COR-L47 (cell line): ENCODE measurements at places on chromosomes 1 and 21.

DNA sequence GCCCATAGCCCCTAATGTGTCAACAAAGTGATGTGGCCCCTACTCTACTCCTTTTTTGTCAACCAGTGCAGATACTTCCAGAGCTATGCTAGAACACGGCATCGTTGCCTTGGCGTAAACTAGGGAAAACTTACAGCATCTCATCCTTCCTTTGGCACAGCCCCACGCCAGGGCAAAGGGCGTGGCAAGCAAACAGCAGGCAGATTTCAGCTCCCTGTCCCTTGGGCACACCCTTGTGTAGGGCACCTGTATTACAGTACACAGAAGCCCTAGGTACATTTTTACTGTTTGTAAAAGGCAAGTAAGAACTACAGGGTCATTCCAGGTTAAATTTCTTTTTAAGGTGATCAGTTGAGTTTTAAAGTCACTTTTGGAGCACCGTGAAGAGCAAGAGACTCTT, 29.3 kb downstream of the PRDX6 start:
- no peak for DNase-seq

DNA sequence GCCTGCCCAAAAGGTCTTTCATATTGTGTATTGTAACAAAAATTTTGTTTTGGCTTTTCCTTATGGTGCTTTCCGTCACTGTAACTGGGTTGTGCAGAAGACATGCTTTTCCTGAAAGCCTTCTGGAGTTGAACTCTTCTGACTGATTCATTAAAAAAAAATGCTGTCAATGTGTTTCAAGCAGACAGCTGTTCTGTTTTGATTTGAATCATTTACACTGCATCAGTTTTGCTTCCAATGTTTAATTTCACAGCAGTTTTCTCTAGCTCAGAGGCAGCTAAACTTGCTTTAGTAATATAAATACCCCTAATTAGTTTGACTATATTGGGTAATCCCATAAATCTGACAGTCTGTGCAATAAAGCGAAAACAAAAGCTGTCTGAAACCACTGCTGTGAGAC, 7.9 kb downstream of the UTP11 start:
- DNase-seq = no peak

GRCh38 chr1:25675729-25676476, 59.3 kb downstream of the MAN1C1 start:
- DNase-seq = no peak

GRCh38 chr1:115090186-115090490, 835 bp upstream of the TSPAN2 start:
- no peak for DNase-seq

GRCh38 chr1:40363721-40364120, 9.8 kb upstream of the SMAP2 start:
- no peak for DNase-seq

GRCh38 chr1:204240233-204240632, 26.4 kb upstream of the GOLT1A start:
- DNase-seq = no peak

GRCh38 chr1:153597206-153597605, 15.7 kb downstream of the S100A16 start:
- DNase-seq = no peak

DNA sequence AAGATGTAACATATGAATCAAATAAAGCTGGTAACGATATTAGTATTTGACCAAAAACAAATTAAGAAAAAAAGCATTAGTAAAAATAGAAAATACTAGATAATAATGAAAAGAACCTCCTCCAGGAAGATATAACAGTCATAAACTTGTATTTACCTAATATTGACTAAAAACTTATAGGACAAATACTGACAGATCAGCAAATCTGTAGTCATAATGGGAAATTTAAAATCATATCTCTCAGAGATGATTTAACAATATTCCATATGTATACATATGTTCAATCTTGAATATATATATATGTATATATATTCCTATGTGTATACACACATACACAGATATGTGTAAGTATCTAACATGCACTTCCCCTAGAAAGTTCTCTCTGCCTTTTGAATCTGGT, 52.0 kb upstream of the FGGY start:
- DNase-seq = no peak

- DNase-seq = no peak
These were observed 50.7 kb upstream of the KCNE2 start for GRCh38 chr21:34313116-34313515.

- DNase-seq = no peak
These were observed 445.9 kb downstream of the SETD4 start for GRCh38 chr21:35614396-35614921.

DNA sequence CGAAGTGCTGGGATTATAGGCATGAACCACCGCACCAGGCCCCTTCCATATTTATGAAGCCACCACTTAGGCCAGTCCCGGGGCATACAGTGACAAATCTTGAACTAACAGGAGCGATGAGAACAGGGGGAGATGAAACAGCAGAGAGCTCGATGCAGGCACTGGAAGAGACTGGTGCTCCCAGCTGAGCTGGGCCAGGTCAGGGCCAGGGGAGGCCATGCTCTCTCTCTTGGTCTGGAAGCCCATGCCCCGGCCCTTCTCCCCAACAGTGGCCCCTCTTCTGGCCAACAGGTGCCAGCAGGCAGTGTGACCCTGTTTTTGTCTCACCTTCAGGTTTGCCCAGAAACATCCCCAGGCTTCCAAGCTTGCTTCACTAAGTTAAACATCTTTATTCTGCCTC, 269.9 kb upstream of the C1orf174 start:
- DNase-seq = no peak

DNA sequence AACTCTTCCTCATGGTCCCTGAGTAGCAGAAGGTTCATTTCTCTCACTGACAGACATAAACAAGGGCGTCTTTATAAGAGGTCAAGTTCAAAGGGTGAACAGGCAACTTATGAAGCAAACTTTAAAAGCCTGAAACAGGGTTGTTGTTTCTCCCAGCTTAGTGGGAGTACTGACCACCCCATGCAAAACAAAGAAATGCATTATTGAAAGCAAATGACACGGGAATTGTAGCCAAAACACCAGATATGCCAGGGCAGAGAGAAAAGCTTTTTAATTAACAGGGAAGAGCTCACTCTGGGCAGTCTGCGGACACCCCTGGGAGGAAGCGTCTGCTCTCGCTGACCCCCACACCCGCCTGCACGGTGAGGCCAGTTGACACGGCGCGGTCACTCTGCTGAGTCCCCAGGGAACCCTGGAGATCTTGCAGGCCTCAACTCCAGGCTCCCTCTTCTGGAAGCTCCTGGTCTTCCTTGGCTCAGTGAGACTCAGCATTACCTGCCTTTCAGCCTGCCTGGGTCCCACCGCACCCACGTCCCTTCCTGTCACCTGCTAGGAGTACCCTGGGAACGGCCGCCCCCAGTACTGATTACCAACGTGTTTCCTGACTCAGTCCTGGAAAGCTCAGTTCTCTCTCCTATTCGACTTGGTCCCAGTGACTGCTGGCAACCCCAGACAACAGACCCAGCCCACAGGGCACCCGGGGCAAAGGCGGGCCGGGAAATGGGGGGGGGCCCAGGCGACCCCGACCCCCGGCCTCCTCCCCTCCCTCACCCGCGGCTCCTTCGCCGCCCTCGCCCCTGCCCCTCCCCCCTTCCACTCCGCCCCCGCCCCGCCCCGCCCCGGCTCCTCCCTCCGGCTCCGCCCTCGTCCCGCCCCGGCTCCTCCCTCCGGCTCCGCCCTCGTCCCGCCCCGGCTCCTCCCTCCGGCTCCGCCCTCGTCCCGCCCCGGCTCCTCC, 972 bp downstream of the CFAP410 start:
- peak; percentile 83 for DNase-seq

DNA sequence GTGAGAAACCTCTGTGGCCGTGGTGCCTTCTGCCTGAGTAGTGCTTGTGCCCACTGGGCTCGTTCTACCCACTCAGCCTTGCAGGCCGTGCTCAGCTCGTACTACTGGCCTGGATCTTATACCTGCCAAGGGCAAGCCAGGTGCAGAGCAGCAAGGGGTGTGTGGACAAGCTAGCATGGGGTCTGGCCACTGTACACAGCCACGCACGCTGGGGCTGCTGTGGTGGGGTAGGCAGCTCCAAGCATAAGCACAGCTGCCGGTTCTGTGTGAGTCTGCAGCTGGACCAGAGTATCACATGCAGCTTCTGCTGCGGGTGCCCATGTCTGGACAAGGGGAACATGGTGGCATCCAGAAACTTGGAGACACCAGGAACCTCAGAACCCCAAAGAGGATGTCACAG, 16.4 kb downstream of the FAM20B start:
- DNase-seq = no peak

- DNase-seq = no peak
These were observed 6.6 kb upstream of the PRCC start for GRCh38 chr1:156760796-156761104.

DNA sequence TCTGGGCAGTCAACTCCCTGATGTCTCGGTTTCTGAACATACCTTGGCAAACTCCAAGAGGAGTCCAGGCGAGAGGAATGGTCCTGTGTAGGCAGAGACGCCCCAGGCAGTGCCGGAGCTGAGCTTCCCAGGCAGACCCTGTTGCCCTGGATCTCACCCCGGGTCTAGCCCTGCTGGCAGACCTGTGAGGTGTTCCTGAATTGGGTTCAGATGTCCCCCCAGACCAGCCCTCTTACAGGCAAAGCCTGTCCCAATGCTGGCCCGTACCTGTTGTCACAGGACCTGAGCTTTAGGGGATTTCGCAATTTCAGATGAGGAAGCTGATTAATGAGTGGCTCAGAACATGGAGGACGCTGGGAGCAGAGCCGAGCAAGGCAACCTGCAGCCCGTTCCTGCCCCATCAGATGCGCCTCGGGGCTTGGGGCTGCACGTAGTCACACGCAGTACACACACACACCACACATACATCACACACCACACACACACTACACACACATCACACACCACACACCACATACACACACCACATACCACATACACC, 38.5 kb upstream of the PDE9A start:
- DNase-seq = no peak

DNA sequence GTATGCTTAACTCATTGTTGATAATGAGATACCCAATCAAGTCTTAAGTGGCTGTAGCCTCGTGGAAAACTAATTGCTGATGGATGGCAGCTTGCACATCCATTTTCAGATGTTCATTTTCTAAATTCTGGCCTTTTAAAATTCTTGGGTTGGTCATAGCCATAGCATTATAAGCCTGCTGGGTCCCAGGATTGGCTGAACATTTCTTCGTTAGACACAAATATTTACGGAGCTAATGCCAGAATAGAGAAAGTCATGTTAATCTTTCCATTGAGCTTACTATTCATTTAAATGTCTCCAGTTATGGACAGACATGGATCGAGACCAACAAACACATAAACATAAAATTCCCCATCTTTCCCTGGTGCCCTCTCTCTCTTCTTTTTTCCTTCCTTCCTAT, 32.5 kb downstream of the CENPF start:
- DNase-seq = no peak

GRCh38 chr1:31915438-31915837, 22.7 kb downstream of the PTP4A2 start:
- DNase-seq = no peak

GRCh38 chr1:229478852-229479251, 29.3 kb downstream of the NUP133 start:
- no peak for DNase-seq

DNA sequence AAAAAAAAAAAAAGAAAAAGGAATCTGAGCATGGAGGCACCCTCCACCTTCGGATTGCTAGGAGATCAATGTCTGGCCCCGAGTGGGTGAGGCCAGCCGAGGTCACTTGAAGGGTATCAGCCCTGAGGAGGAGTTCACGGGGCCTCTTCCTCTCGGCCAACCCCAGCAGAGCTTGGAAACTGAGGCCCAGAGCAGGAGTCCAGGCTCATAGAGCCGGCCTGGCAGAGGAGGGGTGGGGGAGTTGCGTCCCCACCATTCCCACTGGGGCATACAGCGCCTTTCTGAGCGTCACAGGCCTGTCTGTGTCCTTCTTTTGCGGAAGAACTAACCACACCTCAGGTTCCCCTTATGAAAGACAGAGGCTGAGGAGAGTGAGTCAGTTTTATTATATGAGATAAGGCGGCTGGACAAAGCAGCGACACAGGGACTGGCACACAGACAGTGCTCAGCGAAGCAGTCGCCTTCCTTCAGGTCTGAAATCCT, 17.1 kb upstream of the EPHA2 start:
- no peak for DNase-seq

- no peak for DNase-seq
These were observed 59.5 kb downstream of the POFUT2 start for GRCh38 chr21:45228171-45228641.

DNA sequence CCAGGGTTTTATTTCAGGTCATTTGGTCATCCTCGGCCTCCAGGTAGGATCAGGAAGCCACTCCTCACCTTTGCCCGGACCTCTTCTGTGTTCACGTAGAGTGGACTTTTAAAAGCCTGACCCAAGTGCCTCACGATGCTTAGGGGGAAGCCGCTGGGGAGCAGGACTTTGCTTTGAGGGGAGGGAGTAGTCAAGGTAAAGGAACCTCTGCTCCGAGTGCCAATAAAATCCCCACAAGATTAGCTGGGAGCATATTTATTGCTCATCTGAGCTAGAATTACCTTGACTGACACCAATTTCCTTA, 603 bp upstream of the DHRS3 start:
- DNase-seq = no peak

DNA sequence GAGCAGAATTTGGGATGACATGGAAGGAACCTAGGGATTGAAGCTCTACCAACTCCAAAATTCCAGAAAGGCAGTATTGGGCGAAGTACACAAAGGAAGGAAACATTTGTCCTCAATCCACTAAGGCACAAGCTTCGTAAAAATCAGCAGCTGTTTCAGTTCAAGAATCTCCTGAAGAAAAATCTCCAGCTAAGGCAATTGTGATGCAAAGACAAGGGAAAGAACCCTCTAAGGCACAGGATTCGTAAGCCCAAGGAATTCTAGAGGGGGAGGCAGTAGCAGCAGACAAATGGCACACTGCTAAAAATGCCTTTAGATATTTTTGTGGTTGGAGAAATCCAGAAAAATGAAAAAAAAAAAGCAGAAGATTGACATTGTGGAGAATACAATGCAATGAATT, 64.5 kb upstream of the PLPPR5 start:
- no peak for DNase-seq

- DNase-seq = no peak
These were observed 64.5 kb upstream of the CSF1 start for GRCh38 chr1:109846162-109846561.

DNA sequence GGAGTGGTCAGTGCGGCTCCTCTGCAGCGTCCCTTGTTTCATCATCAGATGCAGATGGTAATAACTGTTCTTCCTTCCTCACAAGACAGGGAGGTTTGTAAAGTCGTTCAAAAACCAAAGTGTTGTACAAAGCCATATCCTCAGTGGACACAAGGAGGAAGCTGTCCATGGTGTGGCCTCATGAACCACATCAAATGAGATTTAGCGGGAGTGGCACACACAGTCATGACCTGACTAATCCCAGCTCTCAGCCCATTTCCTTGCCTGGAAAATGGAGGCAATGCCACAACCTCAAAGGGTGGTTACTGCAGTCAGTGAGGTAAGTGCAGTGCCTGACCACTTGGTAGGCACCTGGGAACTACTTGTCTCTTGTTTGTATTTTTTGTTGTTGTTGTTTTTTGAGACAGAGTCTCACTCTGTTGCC, 13.4 kb downstream of the ENTREP3 start:
- no peak for DNase-seq
